ENCODE measurements at places on chromosomes 11 and 22.

GRCh38 chr11:86418917-86419316, 44.2 kb downstream of the CCDC81 start:
- DNase-seq = peak; percentile 17

DNA sequence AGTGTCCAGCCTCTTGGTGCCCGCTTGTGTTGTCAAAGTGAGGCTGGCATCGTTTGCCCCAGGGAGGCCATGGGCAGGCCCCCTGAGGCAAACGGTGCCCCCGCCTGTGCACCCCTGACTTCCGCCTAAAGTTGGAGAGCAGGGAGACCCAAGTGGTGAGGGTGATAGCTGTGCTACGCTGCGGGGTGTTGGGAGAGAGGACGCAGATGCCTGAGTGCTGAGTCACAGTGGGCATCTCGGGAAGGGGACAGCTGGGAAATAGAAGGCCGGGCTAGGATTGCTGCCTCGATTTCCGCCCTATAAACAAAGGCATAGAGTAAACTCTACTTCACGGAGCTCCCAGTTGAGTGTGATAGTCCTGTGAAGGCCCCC, 5.8 kb downstream of the GRIK4 start:
- no peak for DNase-seq

GRCh38 chr22:33741025-33741424, 179.3 kb downstream of the LARGE1 start:
- no peak for DNase-seq

- peak; percentile 58 for DNase-seq
Observed at GRCh38 chr11:31958076-31958735, 132.7 kb upstream of the RCN1 start.
